NCI-H510A treated with DMSO at 0.1 percent for 48 hours (cell line): ENCODE measurements at places on chromosomes 7 and 10.
A peak's percentile ranks its signal among the peaks of the same experiment; 100 is the strongest.

- no peak for DNase-seq
Measured at GRCh38 chr10:122249991-122250750, 20.9 kb upstream of the BTBD16 start.

GRCh38 chr10:107264742-107265141 lies 100.2 kb upstream of the SORCS1 start:
- DNase-seq = no peak

DNA sequence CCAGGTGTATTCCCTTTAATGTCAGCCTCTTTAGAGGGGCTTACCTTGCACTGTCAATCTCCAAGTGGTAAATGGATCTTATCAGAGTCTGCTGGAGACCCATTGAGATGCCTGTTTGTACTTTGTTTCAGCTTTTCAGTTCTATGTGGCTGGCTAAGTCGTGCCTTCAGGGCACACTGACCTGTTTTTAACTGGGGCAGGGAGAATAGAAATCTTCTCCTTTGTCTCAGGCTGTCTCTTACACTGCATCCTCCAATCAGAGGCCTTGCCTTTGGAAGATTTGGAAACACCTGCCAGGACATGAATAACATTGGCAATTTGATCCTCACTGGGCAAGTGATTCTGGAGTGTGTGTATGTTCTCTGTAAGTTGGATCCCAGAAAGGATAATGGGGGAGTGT lies 65.0 kb downstream of the POU6F2 start:
- peak; percentile 55 for DNase-seq

DNA sequence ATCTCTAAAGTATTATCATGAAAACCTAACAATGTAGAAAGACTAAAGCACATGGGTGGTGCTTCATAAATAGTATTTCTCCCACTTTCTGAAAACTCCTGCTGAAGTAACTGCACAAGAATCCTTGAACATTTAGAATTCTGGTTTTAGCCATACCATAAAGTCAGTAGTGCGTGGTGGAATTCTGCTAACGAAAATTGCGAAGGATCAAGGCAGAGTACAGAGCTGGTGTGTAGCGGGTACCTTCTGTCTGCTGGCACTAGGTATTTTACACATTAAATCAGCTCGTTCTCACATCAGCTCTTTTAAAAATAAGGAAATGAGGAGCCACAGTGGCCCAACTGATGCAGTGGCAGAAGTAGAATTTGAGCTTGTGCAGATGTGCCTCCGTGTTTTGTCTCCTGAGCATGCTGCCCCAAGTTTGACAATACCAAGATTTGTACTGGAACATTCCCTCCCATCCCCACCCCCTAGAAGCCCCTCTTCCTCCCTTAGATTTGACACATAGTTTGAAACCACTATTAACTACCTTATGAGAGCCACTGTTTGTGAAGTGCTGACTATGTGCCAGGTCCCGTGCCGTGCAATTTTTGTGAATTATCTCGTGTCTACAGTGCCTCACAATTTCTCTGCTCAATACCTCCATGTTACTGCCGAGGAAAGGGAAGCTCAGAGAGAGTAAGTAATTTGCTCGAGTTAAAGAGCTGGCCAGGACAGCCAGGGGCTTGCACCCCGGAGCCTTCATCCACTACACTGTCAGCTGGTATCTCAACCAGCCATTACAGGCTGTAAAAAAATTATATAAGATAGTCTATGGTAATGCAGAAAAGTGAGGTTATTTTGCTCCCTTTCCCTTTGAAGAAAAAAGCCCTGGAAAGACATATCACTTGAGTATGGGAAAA lies 66.9 kb downstream of the EGFR start:
- no peak for DNase-seq

DNA sequence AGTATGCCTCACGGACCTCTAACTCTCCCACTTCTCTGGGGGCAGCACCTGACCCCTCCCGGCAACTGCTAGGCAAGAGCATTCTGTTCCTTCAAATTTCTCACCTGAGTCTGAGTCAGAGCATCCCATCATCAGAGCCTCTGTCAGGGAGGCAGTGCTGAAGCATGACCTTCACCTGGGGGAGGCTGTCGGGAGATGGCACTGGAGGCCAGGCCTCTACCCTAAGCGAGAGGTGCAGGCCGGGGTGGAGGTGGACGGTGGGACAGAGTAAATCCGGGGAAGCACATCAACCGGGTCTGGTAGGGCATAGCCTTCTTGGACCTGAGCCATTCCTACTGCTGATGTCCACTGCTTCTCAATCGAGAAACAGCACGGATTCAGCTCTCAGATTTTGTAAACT lies 90.4 kb downstream of the SPAG6 start:
- no peak for DNase-seq

DNA sequence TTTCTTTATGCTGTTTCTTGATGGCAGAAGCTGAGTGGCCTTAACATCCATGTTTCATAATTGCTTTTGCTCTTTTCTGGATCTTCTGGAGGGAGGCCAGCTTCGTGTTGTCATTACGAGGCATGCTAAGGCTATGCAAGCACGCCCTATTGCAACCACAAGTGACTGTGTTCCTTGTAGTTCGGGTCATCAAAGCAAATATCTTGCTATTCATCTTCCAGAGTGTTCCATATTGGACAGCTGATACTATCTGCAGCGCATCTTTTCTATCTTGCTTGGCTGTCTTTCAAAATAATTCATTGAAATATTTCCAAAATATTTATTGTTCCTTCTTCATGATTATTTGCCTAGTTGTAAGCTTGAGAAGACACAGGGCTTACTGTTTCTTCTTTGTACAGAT lies 5.0 kb downstream of the EPHB6 start:
- DNase-seq = no peak

DNA sequence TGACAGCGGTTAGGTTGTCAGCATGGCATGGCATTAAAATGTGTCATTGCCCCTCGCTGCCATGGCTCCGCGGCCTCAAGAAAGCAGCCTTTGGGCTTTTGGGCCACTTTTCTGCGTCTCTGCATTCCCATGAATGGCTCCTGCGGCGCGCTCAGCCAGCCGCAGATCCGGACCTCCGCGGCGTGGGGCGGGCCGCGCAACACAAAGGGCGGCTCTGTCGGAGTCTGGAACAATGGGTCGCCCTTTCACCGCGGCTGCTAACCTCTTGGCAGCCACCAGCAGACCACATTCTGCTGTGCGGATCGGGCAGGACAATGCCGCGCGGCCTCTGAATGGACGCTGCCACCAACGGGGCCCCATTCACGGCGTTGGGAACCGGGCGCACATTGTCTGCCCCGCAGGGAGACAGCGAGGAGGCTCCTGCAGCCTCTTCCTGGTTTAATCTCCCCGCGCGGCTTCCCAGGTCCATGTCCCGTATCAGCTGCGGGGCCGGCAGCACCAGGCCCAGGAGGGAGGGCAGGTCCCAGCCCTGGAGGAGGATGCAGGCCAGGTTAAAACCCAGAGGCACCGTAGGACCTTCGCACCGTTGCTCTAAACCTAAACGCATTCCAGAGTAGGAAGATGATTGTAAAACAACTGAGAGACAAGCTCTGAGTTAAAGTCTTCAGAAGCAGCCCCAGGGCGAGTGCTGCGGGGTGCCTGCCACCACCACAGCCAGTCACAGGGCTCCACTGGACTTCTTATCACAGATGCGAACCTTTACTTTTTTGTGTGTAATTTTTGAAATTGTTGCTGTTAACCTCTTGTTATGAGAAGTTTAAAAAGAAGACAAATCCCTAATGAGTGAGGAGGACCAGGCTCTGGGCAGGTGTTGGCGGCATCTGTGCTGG lies 71.6 kb downstream of the NKX6-2 start:
- DNase-seq = no peak

DNA sequence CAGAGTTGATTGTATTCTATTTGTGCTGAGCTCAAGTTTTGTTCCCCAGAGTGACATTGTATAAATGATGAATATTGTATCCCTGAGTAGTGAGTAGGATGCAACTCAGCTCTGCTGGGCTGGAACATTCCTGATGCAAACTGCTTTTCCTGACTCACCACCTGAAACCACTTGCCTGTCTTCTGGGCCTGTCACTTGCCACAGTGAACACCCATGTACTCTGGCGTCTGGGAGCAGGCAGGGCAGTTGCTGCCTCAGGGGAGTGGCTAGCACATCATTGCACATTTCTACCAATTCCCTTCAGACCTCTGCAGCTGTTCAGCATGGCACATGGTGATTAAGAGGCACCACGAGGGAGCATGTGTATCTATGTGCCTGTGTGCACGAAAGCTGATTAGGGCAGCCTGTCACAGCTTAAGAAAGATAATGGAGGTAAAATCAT lies 157.3 kb downstream of the SND1 start:
- no peak for DNase-seq

DNA sequence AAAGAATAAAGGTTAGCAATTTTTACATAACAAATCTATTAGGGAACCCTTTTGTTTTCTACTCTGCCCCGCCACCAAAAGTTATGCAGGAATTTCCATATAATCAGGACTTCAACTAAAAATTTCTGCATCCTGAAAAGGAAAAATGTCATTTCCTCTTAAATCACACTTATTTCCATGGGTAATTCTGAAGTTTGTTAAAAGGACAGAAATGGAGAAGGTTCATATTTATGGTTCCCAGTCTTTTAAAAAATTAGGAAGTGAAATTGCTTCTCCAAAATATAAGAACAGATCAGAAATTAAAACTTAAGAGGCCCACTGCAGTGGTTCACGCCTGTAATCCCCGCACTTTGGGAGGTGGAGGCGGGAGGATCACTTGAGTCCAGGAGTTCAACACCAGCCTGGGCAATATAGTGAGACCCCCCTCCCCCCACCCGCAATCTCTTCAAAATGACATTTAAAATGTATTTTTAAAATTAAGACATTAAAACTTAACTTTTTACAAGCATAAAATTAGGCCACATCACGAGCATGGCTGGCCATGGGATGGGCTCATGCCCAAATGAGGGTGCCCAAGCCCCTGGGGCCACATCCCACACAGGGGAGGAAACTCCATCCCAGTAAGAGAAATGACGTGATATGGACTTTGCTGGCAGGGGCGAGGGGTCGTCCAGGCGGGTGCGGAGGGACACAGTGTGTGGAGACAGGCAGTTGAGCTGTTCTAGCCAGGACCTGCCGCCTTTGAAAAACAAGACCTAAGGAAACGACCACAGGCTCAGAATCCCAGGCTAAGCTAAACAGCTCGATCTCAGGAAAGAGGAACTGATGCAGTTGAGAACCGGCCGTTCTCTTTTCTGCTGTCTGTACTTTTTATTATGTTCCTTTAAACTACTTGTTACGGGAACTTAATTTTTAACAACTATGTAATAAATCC lies 51.3 kb upstream of the NFE2L3 start:
- DNase-seq = no peak

- no peak for DNase-seq
Measured at GRCh38 chr7:28178599-28178998, 2.0 kb downstream of the JAZF1 start.

DNA sequence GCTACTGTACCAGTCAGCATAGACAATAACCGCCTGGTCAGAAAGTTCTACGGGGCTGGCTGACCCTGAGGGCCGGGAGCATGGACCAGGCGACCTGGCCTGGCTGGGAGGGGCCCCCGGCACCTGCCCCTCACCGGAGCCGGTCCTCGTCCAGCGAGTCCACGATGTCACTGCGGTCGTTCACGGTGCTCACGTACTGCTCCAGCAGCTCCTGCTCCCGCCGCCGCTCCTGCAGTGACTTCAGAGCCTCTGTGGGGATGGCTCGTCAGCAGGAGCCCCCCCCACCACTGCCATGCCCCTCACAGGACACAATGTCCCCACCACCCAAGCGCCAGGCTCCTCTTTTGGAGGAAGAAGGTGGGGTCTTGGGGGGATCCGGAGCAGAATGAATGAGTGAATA lies 22.7 kb downstream of the MICALL2 start:
- no peak for DNase-seq

GRCh38 chr10:10967581-10968256 lies 50.0 kb upstream of the CELF2 start:
- no peak for DNase-seq

DNA sequence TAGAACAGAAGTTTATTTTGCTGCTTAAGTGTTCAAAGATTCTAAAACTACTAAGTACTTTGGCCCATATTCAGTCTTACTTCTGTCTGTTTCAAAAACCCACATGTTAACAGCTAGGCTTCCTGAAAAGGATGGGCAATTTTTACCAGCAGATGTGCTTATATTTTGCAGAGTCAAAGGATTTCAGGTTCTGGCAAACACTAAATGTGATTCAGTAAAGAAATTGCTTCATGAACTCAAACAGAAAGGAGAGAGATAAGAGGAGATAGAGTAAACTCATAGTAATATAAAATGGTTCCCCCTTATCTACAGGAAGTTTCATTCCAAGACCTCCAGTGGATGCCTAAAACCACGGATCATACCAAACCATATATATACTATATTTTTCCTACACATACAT lies 248.5 kb downstream of the AGMO start:
- no peak for DNase-seq

GRCh38 chr7:4791738-4792536 lies 16.5 kb downstream of the AP5Z1 start:
- no peak for DNase-seq

- no peak for DNase-seq
Measured at GRCh38 chr7:35253460-35253709, 515 bp downstream of the TBX20 start.

- no peak for DNase-seq
Measured at GRCh38 chr7:23205577-23205908, 23.7 kb downstream of the NUP42 start.

DNA sequence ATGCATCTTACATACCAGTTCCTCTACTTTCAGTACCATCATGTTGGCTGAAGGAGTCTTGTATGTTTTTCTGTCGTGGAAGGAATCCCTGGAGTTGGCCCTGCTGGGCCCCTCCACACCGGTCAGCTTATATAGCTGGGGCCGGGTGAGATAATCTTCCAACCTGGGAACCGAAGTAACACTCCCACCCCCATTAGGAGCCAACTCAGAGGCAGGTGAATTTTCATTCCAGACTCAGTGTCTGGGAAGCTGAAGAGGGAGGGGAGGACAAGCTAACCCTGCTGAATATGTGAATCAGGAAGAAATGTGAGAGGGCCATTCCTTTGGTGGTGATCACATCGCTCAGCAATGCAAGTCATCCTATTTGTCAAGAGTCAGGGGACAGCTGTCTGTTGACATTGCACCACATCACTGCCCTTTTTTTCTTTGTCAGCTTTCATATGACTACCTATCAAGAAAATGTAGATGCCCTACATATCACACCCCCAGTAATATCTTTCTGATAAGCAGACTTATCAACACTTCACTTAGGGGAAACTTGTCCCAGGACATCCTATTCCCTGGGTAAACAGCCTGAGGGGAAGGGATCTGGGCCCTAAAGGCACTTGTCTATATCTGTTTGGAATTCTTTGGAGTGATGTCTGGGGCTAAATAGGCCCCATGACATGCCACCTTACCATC lies at the start of gene ANKRD1:
ANKRD1 (minus strand) TSS at position 102 of the 681 bp plus-strand sequence; CDS start at position 42, 60 bp downstream.
- DNase-seq = no peak
